ENCODE measurements at places on chromosomes 16 and 17.
A peak's percentile ranks its signal among the peaks of the same experiment; 100 is the strongest.

DNA sequence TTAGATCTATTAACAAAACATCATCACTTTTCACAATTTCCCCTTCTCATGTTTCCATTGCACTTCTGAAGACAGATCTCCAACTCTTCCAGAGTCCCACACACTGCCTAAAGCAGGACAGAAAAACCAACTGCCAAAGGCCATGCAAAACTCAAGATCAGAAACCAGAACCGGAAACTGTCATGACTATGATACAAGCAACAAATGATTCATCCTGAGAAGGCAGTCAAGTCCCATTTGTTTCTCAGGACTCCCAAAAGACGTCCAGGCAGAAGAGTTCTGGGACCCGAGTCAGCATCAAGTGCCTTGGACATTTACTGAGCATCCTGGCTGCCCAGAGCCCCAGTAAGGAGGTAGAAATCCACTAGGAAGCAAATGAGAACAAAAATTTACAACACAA lies 38.8 kb downstream of the ERN1 start:
- H3K27ac ChIP-seq: no peak overlapping the region
- peaks cover 3% of the 10 kb centered on the region for H3K4me1 ChIP-seq
- DNase-seq: no peak
- no peaks in the 10 kb centered on the region for H3K36me3 ChIP-seq
- no peak overlapping the region for H3K4me3 ChIP-seq

GRCh38 chr16:12871784-12872183 lies 29.6 kb upstream of the SHISA9 start:
- H3K27ac ChIP-seq: no peak overlapping the region
- H3K4me3 ChIP-seq: no peak overlapping the region
- H3K27me3 ChIP-seq: no peaks in the 10 kb centered on the region
- no peaks in the 10 kb centered on the region for H3K4me1 ChIP-seq

DNA sequence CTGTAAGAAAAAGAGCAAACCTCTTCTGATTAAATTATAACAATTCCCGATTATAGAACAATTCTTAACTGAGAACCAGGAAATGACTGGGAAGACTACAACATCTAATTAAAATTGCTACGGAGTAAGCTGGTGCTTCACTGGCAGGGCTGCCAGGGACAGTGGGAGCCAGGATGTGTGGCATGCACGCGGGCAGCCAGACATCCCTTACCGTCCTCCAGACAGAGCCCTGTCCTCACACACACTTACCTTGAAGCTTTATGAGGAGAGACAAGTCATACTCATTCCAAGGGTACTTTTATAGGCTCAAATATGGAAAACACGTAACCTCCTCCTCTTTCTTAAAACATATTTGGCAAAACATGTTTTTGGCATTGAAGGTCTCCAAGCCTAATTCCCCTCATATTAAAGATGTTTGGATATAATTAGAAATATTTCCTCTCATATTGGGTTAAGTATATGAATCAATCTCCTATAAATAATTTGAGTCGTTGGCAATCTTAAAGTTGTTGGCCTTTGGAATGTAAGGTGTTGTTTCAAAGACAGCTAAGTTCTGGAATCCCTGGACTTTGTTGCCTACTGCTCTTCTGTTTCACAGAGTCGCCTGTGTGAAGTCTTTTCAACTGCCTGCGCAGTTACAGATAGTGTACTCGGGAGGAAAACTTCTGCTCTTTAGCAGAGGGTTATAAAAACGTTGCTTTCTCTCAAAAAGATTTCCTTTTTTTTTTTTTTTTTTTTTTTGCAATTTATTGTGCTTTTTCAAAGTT lies at the start of gene MYH1:
Gene MYH1 (minus strand): TSS at position 272 of the 767 bp plus-strand sequence. CDS start 1,900 bp downstream, outside the sequence.
- H3K4me1 ChIP-seq: no peaks in the 10 kb centered on the region
- no peaks in the 10 kb centered on the region for H3K27me3 ChIP-seq
- H3K27ac ChIP-seq: no peak within 1 kb of the TSS
- H3K4me3 ChIP-seq: no peak within 1 kb of the TSS

- no peaks in the 10 kb centered on the region for H3K27me3 ChIP-seq
- H3K36me3 ChIP-seq: no peaks in the 10 kb centered on the region
- H3K4me1 ChIP-seq: no peaks in the 10 kb centered on the region
- peak; percentile 45 for DNase-seq
Measured at GRCh38 chr16:75860326-75861053, 134.2 kb upstream of the CPHXL start.

GRCh38 chr16:24993722-24994686 lies 21.2 kb downstream of the ARHGAP17 start:
- DNase-seq: no peak
- H3K4me3 ChIP-seq: no peak overlapping the region
- peak overlapping the region; percentile 64 for H3K27ac ChIP-seq
- H3K36me3 ChIP-seq: no peaks in the 10 kb centered on the region
- H3K4me1 ChIP-seq: peaks cover 45% of the 10 kb centered on the region
- H3K27me3 ChIP-seq: no peaks in the 10 kb centered on the region

DNA sequence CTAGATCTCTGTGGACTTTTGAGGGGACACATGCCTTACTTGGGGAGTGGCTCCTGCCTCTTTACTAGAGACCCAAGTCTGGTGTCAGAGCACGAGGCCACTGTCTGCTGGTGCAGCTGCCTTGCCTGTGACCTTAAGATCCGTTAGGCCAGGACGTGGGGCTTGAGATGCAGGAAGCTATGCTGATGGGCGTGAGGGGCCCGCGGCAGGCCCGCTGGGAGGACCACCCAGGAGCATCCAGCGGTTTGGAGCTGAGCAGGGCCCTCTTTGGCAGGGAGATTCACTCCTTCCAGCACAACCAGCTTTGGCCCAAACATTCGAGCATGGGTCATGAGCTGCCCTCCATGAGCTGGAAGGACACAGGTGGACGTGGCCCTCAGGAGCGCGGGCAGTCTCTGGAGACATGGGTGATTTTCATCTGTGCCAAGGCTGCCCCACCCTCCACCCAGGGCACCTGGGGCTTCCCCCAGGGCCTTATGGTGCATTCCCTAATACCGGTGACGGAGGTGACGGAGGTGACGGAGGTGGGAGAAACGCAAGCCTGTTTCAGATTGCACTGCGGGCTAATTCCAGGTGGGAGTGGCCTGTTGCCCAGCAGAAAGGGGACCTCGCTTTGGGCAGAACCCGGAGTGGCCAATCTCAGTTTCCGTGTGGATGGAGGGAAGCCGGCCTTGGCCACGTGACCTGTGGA lies 12.7 kb downstream of the LGALS3BP start:
- H3K36me3 ChIP-seq: no peaks in the 10 kb centered on the region
- no peak overlapping the region for H3K27ac ChIP-seq
- no peak for DNase-seq
- no peaks in the 10 kb centered on the region for H3K27me3 ChIP-seq
- H3K4me3 ChIP-seq: no peak overlapping the region

- no peaks in the 10 kb centered on the region for H3K36me3 ChIP-seq
- no peak for DNase-seq
- H3K4me3 ChIP-seq: no peak overlapping the region
- H3K27ac ChIP-seq: no peak overlapping the region
- H3K4me1 ChIP-seq: no peaks in the 10 kb centered on the region
Measured at GRCh38 chr16:48574766-48575165, 35.2 kb downstream of the N4BP1 start.

DNA sequence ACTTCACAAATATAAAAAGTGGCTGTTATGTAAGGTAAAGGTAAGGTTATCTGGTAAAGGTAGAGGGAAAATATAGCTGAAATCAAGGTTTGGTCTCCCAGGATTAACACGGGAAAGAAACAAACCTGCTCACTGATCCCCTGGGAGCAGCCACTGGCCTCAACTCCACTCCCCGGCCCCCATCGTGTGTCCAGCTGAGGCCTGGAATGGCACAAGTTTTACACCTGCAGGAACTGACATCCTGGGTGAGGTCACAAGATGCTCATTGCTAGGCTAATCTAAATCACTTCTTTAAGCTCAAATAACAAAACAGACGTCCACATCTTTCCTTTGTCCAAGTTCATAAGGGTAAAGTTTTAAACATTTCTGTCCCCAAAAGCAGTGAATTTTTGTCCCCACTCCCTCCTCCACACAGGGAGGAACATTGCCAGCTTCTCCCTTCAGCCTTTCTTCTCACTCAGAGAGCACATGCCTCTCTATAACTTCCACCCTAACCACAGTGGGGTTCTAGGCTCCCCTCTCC lies 46.3 kb downstream of the ERN1 start:
- no peaks in the 10 kb centered on the region for H3K36me3 ChIP-seq
- no peaks in the 10 kb centered on the region for H3K27me3 ChIP-seq
- no peak overlapping the region for H3K27ac ChIP-seq
- no peak overlapping the region for H3K4me3 ChIP-seq

DNA sequence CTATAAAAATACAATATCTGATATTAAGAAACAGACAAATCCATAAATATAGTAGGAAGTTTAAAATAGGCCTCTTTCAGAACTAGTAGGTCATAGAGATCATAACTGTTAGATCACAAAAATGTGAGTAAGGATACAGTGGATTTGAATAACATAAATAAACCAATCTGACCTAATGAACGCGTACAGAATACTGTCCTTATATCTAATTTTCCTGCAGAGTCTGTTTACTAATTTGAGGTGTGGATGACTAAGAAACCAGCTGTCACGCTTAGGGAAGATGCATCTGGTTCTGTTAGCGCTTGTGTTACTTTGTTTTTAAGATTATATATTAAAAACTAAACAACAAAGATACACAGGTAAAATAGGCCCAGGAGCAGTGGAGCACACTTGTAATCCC lies 14.8 kb downstream of the CPD start:
- H3K4me1 ChIP-seq: no peaks in the 10 kb centered on the region
- DNase-seq: no peak
- no peaks in the 10 kb centered on the region for H3K27me3 ChIP-seq
- peak overlapping the region; percentile 5 for H3K27ac ChIP-seq

GRCh38 chr17:50426814-50427787 lies 1.1 kb downstream of the ACSF2 start:
- DNase-seq: peak; percentile 60
- H3K4me3 ChIP-seq: peak overlapping the region; percentile 72
- H3K27me3 ChIP-seq: no peaks in the 10 kb centered on the region
- peak overlapping the region; percentile 73 for H3K27ac ChIP-seq

DNA sequence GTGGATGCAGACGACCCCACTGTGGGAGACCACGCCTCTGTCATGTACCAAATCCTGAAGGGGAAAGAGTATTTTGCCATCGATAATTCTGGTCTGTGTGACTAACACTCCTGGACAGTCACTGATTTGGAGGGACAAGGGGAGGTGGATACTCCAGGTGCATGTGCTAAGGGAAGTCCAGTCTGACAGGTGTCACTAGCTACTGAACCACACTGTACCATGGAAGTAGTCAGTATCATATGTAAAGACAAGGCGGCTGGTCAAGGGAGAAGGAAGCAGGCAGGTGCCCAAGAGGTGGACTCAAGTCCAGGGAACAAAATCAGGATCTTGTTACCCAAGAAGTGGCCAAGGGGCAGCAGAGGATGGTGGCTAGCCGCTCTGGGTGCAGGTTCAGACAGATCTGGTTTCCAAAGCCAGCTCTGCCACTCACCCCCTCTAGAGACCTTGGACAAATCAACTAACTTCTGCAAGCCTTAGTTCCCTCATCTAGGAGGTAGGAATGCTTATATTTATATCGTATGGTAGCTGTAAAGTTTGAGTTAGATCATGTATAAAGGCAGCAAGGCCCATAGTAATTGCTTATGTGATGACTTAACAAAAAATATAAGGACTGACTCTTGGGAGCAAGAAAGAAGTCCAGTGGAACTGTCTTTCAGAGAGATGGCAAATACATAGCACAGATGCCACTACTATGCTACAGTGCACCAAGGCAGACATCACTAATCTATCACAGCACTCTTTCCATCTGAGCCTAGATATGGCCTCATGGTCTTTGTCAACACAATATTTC lies 22.1 kb downstream of the CDH5 start:
- H3K36me3 ChIP-seq: no peaks in the 10 kb centered on the region
- H3K4me3 ChIP-seq: no peak overlapping the region
- no peak for DNase-seq

DNA sequence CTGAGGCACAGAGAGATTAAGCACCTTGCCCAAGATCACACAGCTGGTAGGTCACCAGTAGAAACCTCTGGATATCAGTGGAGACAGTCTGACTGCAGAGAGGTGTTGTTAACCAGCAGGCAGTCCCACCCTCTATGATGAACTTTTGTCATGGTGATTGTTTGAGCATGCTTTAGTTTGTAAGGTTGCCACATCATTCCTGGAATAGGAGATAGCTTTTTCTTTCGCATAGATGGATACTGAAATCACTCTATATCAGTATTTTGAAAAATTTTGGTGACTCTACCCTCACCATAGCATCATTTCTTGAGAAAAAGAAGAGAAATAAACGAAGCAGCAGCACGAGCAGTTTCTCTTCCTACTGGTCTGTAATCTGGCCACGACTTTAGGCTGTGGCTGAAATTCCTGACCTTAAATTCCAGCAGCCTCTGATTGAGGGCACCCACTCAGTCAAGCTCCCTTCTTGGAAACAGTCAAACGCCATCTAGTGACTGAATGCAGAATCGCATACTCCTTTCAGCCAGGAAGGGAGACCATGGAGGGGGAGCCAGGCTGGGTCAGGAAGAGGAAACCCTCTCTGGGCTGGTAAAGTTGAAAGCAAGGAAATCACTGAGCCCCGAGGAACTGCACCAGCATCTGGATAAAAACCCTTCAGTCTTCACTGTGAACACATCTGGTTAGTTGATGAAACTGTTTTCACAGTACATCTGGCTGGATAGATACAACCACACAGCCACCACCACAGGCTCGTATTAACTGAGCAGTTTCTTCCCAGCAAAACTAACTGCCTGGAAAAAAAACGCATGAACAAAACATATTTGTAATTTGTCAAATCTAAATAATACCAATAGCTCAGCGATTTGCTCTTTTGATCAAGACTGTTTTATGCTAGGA lies 108.5 kb upstream of the XYLT1 start:
- no peak overlapping the region for H3K27ac ChIP-seq
- DNase-seq: peak; percentile 78
- peaks cover 3% of the 10 kb centered on the region for H3K4me1 ChIP-seq
- no peak overlapping the region for H3K4me3 ChIP-seq

GRCh38 chr17:59814276-59814675 lies 78.5 kb downstream of the TUBD1 start:
- no peak overlapping the region for H3K27ac ChIP-seq
- DNase-seq: no peak
- no peaks in the 10 kb centered on the region for H3K27me3 ChIP-seq
- H3K4me1 ChIP-seq: no peaks in the 10 kb centered on the region
- H3K36me3 ChIP-seq: no peaks in the 10 kb centered on the region

DNA sequence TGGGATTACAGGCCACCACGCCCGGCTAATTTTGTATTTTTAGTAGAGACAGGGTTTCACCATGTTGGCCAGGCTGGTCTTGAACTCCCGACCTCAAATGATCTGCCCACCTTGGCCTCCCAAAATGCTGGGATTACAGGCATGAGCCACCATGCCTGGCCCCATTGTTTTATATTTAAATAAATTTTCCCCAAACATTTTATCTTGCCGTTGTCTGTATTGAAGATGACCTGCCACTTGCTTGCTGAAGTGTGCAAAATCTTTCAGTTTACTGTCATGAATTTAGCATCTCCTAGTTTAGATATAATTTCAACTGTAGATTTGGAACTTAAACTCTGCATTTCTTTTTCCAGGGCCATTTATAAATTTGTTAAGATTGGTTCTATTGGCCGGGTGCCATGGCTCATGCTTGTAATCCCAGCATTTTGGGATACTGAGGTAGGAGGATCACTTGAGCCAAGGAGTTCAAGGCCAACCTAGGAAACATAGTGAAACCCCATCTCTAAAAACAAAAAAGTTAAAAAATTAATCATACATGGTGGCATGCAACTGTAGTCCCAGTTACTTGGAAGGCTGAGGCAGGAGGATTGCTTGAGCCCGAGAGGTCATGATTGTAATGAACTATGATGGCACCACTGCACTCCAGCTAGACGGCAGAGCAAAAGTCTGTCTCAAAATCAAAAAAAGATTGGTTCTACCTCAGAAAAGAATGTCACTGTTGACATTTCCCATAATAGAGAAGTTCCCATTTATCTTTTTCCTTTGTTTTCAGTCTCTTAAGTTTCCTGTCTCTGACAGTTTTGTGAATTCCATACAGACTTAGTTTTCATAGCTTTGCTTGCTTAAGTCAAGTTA lies 84.4 kb downstream of the VMP1 start:
- no peak overlapping the region for H3K27ac ChIP-seq
- no peak for DNase-seq
- H3K4me1 ChIP-seq: no peaks in the 10 kb centered on the region
- no peak overlapping the region for H3K4me3 ChIP-seq

Measured in testis (tissue), 5 donors.